ENCODE measurements at places on chromosomes 4 and X.

- DNase-seq = peak; percentile 52
These were observed 851 bp downstream of the POLR2B start for GRCh38 chr4:56979421-56980072.

DNA sequence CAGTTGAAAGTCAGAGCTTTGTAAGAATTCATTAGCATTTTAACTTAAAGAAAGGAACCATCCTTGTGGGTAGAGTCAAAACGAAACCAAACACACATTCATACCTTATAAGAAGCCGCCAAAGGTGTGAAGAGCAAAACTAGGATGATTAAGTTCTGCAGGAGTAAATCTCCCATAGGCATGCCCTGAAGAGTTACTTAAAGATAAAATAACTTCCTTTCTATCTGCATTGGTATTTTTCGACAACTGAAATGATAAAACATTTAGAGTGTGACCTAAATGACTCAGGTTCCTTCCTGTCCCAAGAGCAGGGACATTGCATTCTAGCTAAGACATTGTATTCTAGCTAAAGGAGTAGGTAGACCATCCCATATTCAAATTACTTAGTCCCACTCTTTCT, 75.3 kb downstream of the BCOR start:
- DNase-seq = no peak

DNA sequence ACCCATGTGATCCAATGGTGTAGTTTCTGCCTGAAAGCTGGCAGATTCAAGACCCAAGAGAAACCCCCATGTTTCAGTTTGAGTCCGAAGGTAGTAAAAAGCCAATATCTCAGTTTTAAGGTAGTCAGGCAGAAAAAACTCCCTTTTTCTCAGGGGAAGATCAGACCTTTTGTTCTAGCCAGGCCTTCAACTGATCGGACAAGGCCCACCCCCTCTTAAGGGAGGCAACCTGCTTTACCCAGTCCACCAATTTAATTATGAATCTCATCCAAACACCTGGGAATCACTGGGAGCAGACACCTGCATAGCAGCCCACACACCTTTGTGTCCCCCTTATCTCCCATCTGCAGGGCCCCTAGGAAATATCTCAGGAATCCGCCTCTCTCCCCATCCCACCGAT, 322.0 kb downstream of the STK32B start:
- no peak for DNase-seq

- no peak for DNase-seq
These were observed 38.9 kb downstream of the RASGEF1B start for GRCh38 chr4:81432825-81433224.

- no peak for DNase-seq
These were observed 744 bp downstream of the NPY5R start for GRCh38 chr4:163344147-163345125.

DNA sequence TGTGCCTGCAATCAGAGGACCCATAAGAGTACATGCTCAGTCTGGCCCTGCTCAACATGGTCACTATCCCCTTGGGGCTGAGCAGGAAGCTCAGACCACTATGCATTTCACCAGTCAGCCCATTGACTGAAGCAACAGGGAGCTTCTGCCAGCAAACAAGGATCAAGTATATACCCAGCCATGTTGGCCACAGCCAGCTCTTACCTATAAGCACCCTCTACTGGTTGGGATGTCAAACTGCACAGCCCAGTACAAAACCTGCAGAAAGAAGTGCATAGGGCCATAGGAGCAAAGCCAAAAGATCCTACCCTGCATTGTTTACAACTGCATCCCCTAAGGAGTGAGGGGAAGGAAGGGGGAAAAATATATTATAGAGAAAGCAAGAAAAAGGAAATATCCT, 214.4 kb upstream of the CPEB2 start:
- peak; percentile 43 for DNase-seq

DNA sequence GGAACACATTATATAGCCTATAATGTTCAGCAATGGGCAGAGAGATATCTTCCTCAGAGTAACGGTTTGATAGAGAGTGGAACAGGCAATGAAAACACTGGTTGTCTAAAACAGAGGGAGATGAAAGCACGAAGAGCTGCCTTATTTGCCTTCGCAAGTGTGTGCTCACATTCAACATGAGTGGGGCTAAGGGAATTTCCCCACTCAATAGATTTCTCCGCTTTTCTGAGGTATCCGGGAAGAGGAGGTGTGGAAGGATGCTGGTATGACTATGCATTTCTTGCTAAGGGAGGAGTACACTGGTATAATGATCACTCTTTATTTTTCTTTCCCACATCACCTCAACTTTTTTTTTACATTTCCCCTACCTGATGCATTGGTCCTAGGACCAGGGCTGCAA, 7.8 kb upstream of the GPR82 start:
- no peak for DNase-seq

DNA sequence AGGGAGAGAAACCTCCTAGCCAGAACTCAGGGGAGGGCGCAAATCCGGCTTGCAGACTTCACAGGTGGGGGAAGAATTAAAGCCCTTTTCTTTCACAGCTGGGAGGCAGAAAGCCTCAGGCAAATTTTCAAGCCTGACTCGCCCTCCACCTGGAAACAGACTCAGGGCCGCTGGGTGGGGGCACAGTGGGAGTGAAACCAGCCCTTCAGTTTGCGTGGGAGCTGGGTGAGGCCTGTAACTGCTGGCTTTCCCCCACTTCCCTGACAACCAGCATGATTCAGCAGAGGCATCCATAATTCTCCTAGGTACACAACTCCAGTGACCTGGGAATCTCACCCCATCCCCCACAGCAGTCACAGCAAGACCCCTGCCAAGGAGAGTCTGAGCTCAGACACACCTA, 206.9 kb upstream of the INTU start:
- DNase-seq = no peak

DNA sequence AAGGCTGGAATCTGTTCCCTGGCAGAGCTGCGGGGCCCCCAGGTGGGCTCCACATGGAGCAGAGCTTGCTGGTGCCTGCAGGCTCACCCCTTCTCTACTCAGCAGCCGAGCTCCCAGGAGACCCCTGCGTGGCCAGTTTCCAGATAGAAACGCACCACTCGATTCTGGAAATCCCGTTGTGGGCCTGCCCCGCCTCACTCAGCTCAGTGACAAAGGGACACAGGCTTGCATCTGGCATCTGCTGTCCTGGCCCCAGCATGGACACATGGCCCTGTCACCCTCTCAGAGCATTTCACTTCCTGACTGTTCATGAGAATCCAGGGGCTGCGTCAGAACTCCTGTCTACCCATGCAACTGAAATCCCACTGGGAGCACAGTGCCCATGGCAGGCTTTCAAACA, 20.5 kb upstream of the C4orf50 start:
- no peak for DNase-seq

DNA sequence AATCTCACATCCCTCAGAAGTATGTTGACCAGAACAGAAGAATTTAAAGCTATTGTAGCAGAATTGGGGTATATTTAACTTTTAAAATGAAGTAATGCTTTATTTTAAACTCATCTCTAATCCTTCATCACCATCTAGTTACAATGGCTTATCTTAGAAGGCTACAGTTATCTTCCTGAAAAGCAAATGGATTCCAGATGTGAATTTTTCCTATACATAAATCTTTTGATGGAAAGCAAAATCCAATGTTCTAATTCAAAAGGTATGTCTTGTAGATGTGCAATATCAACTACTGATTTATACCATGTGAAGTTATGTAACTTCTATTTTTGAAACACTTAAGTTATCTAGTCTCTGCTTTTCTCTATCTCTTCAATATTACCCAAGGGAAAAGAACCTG, 47.6 kb downstream of the CCNG2 start:
- no peak for DNase-seq

GRCh38 chr4:61273233-61273632, 73.1 kb downstream of the ADGRL3 start:
- peak; percentile 49 for DNase-seq

GRCh38 chr4:176566769-176567168, 226.0 kb downstream of the VEGFC start:
- DNase-seq = no peak

GRCh38 chr4:77015390-77015789, 60.4 kb downstream of the CCNI start:
- peak; percentile 84 for DNase-seq

DNA sequence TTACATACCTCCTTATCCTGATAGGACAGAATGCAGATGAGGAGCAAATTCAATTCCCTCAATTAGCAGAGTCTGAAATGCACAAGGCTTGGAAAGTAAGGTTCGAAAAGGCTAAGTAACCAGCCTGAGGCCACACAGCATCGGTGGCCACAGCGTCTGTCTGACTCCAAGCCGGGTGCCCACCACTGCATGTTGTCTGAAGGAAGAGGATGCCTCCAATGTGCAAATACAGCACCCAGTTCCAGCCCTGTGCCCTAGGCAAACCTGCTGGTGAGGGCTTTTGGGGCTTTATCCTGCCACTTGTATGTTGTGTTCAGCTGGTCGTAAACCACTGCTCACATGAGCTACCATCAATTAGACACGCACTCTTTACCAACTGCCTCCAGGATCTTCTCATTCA, 48.6 kb upstream of the PPP2R2C start:
- DNase-seq = no peak

DNA sequence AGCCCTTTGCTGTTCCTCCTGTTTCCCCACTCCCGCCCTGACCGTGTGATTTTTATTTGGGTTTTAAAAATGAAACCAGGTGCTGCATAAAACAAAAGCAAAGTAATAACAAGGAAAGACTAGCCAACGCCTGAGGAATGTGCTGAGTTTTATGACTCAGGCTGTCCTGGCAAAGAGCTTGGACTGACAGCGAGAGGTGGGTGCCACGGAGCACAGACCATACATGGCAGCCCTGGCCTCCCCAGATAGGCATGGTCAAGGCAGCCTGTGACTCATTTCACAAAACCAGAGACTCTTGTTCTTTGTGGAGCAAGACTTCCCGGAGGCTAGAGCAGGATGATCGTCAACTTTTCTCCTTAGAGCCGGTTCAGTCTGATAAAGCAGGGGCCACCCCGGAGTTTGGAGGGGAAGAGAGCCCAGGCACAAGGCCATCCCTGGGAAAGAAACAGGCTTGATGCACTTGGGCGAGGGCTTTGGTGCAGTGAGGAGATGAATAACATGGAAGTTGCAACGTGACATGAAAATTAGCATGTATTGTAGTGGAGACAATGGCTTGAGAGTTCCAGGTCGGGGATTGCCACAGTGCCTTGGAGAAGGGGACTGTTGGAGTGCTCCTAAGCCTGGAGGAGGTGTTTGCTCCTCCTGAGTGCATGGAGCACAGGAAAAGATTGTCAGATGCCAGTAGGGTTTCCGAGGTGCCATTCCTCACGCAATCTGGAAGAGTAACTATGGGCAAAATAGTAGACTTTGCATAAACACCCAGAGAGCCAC, 54.8 kb downstream of the C4orf51 start:
- peak; percentile 90 for DNase-seq

GRCh38 chr4:98318521-98318920, 57.3 kb downstream of the RAP1GDS1 start:
- peak; percentile 13 for DNase-seq

- DNase-seq = no peak
These were observed 32.6 kb downstream of the UBA6 start for GRCh38 chr4:67668315-67668714.

DNA sequence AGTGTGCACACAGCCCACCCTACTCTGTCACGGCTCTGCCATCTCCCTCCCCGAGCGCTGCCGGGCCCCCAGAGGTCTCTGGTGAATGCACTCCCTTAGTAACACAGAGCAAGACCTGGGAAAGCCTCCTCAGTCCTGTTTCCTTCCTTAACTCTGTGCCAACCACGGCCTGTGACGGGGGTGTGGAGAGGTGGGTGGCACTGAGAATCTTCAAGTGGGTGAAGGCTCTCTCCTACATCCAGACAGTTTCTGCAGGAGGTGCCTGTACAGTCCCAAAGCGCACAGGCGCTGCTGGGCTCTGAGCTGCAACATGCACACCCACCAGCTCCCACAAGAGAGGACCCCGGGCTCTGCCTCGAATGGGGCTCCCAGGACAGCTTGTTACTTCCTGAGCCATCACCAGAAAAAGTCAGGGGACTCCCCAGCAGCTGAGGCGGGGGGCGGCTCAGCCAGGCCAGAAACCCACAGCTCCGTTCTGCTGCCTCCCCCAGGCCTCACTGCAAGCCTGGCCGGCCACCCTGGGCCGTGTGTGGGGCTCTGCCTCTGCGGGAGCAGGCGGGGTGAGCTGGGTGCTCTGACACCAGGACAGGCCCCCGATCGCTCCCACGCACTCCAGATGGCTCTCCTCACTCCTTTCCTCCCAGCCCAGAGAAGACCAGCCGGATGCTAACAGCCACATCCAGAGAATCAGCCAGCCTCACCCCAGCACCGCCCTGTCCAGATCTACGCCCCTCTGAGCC, 29.7 kb downstream of the FAM53A start:
- DNase-seq = no peak

DNA sequence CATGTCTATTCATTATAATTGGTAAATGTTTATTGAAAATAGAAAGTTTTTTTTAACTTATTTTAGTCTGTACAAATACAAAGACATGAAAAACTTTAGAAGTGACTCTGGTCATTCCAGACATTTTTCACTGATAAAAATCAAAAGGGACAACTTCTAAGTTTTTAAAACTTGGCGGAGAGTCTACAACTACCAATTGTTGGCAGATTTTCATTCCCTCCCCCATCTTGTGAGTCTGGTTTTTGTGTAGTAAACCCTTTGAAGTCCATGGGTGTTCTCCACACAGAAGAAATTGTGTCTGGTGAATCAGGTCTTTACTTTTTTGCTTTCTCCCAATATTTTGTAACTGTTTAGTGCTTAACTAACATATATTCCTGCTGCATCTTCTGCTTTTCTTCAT, 336.5 kb downstream of the PDGFC start:
- no peak for DNase-seq

DNA sequence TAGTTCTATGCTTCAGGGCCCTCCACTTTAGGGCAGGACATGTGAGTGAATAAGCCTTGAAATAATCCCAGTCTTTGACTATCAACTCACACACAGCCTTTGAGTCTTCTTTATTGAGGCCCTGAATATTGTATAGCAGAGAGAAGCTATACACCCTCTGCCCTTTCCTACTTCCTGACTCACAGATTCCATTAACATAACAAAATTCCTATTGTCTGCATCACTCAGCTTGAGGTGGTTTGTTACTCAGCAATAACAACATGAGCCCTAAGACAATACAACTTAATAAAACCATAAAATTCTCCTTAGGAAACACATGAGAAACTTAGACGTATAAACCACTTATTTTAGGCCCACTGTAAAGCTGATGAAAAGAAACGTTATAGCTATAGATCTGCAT, 680.3 kb upstream of the DIAPH2 start:
- peak; percentile 69 for DNase-seq

All from choroid plexus epithelial cell (primary cell).